ENCODE measurements at places on chromosomes 3 and 15.

GRCh38 chr15:79157631-79158592 lies 67.3 kb upstream of the RASGRF1 start:
- DNase-seq = no peak

GRCh38 chr15:75796321-75796720 lies 46.9 kb upstream of the UBE2Q2 start:
- DNase-seq = no peak

- DNase-seq = no peak
Measured at GRCh38 chr3:128073185-128073725, 21.0 kb downstream of the SEC61A1 start.

GRCh38 chr3:120555657-120556509 lies 40.3 kb upstream of the NDUFB4 start:
- no peak for DNase-seq

DNA sequence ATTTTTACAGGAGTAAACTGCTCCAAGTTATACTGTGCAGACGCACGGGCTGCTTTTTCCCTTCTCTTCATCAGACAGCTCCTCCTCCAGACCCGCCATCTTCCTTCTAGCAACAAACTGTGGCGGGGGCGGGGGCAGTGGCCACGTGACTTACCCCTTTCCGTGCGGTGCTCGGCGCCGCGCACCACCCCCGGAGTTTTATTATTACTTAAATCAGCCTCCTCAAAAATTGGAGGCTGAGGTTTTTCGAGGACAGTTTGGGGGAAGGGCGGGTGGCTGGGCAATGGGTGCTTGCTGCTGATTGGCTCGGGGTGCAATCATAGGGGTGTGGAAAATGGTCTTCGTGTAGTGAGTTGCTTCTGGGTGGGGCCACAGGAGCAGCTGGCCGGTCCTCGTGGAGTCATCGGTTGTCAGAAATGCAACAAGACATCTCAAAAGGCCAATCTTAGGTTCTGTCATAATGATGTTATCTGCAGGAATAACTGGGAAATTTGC lies 77.1 kb upstream of the MFGE8 start:
- no peak for DNase-seq

DNA sequence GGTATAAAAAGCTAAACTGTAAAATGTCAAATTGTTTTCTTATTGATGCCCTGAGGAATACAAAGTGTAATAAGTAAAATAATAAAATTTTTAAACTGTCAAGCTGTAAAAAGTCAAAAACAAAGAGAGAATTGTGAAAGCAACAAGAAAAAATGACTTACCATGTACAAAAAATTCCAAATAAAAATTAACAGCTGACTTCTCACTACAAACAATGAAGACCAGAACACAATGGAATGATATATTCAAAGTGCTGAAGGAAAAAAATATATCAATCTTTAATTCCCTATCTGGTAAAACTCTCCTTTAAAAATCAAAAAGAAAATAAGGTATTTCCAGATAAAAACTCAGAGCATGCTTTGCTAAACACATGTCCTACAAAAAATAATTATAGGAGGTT lies 883.5 kb downstream of the IGSF11 start:
- DNase-seq = no peak

- no peak for DNase-seq
Measured at GRCh38 chr3:175342196-175342595, 483.1 kb downstream of the NAALADL2 start.

DNA sequence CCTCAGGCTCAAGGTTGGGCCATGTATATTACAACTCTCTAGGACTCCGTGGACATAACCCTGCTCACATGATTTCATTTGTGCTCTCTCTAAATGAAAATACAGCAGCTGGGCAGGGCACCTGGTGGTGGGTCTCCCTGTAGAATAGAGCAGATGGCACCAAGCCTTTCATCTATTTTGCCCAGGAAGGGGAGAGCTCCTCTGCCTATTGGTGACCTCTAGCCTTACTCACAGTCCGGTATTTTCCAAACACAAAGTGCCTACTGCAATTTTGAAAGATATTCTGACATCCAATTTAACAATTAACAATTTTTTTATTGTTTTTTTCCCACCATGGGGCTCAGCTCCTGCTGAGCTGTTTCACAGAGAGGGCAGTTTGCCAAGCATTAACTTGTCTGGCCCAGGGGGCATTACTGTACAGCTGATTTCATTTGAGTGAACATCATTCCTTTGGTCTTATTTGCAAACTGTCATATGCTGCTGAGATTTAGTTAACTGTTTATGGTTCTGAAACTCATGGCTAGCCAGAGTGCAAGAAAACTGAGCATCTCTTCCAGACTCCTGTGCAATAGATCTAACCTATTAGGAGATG lies 474.0 kb downstream of the EPHB1 start:
- DNase-seq = no peak

DNA sequence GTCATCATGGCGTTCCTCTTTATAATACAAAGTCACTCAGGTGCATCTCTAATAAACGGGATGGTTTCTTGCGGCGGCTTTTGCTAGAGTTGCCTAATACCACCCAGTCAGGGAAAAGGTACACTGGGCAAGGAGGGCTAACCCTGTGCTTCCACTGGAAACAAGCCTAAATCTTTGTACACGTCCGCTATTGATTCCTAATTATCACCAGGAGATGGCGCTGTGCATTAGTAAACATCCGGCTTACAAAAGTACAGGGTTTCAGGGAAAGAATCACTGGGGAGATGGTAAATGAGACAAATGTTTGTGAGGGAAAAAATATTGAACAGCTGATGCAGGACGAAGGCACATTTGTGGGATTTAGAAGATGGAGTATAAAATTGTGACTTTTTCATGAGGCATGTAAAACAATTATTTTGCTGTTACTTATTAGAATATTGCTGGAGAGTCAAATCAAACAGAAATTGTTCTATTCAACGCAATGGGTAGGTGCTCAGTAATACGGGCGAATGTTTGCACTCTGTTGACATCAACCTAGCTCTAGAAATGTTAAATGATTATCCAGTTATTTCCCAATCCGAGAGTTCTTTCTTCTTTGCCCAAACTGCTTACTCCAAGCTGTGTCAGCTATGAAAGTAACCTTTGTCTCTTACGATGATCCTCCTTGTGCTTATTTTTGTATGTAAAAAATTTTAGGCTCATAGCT lies 50.6 kb downstream of the GMNC start:
- DNase-seq = no peak

- no peak for DNase-seq
Measured at GRCh38 chr3:127772273-127772672, 50.0 kb downstream of the MGLL start.

DNA sequence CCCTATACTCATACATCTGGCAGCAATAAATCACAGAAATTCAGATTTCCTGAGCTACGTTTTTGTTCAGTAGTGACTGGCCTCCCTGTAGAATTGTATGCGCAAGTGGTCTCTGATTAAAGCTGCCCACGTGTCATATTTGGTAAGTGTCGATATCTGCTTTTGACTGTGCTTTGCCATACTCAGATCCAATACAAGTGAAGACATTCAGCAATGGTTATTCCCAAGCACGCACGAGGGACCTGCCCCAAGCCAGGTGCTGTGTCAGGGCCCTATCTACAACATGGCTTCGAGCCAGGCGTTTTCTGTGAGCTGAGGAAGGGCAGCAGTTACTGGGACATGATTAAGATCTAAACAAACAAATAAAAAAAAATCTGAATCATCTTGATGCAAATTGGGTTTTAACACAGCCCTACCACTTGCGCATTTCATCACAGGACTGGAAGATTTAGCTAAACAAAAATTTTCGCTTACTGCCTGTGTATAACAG lies 47.2 kb upstream of the ICE2 start:
- no peak for DNase-seq

- no peak for DNase-seq
Measured at GRCh38 chr3:177473184-177473583, 275.9 kb upstream of the TBL1XR1 start.

GRCh38 chr3:187165144-187165543 lies 25.8 kb upstream of the RPL39L start:
- DNase-seq = no peak

DNA sequence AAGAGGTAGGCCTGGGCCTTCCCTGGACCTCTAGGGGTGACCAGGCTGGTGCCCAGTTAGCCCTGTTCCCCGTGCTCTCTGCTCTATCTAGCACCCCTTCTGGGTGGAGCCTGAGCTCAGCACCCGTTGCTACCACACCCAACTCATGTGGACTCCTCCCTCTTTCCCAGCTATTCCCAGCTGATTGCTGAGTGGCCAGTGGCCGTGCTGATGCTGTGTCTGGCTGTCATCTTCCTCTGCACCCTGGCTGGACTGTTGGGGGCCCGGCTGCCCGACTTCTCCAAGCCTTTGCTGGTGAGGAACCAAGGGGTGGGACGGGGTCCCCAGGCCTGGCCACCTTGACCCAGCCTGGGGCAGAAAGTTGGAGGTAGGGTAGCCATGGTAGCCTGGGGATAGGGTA lies 6.2 kb downstream of the DISP2 start:
- DNase-seq = no peak

DNA sequence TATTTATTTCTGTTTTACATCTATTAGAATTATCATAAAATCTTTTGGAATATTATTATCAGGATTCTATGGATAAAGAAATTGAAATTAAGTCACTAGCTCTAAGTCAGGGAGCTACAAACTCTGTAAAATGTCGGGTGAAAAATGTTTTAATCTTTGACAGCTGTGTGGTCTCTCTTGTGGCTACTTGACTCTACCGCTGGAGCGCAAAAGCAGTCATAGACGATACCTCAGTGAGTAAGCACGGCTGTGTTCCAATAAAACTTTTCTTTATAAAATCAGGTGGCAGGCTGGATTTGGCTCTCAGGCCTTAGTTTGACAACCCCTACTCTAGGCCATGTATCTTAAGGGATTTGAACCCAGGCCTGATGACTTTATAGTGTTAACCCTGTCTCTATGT lies 88.5 kb upstream of the PFN2 start:
- no peak for DNase-seq

DNA sequence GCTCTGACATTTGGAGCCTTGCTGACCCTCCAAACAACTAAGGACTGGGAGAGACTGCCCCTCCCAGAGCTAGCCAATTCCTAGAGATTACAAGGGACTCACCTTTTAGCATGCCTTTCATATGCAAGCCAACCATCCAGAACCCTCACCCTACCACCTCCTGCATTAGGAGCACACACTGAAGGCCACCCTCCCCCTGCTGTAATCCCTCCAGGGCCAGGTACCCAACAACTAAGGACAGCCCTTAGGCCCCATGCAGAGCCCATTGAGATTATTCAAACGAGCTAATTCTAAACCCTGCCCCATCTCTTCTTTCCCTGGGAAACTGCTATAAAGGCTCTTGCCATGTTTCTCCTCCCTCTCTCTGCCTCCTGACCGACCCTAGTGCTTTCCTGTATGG lies 352.6 kb downstream of the ERC2 start:
- DNase-seq = no peak

DNA sequence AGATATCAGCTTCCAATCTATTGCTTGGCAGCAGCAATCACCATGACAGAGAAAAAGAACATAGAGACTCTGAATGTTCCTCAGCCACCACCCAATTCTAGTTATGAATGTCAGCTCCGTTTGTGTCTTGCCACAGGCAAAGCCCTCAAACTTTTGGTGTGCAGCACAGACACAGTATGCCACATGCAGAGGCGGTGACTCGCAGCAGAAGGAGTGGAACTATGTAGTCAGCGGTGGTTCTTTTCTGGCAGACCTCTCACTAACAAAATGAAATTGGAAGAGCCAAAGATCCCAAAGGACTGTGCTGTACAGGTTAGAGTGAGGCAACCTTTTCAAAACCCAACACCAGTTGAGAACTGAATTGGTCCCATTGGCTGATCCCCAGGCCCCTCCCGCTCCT lies 220.9 kb downstream of the SLC9A9 start:
- no peak for DNase-seq

GRCh38 chr3:47646362-47646761 lies 67.7 kb upstream of the CSPG5 start:
- DNase-seq = no peak

- DNase-seq = no peak
Measured at GRCh38 chr3:42439261-42440115, 29.1 kb upstream of the LYZL4 start.

GRCh38 chr3:37811625-37812498 lies 49.8 kb upstream of the CTDSPL start:
- DNase-seq = no peak

GRCh38 chr15:56351353-56351752 lies 13.9 kb upstream of the TEX9 start:
- no peak for DNase-seq

- no peak for DNase-seq
Measured at GRCh38 chr3:127701280-127701911, 28.6 kb downstream of the ABTB1 start.

DNA sequence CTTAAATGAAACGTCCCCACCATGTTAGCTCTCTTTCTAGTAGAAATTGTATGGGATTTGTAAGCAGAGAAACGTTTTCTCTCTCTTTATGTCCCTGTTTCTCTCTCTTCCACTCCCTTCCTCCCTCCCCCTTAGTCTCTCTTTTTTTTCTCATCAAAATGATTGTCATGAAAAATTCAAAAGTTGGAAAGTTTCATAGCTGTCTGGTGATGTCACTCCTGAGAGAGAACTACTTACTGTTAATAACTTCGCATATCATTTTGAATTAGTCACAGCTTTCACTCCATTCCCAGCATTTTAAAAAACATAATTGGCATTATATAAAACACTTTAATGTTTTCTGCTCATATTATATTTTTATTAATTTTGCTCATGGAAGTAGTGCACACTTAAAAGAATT lies 331.1 kb downstream of the C3orf38 start:
- no peak for DNase-seq

- no peak for DNase-seq
Measured at GRCh38 chr3:196625331-196625730, 14.2 kb upstream of the NRROS start.

- DNase-seq = no peak
Measured at GRCh38 chr3:114669614-114670013, 375.8 kb downstream of the TIGIT start.

GRCh38 chr3:149010504-149010951 lies 19.2 kb downstream of the GYG1 start:
- DNase-seq = no peak

DNA sequence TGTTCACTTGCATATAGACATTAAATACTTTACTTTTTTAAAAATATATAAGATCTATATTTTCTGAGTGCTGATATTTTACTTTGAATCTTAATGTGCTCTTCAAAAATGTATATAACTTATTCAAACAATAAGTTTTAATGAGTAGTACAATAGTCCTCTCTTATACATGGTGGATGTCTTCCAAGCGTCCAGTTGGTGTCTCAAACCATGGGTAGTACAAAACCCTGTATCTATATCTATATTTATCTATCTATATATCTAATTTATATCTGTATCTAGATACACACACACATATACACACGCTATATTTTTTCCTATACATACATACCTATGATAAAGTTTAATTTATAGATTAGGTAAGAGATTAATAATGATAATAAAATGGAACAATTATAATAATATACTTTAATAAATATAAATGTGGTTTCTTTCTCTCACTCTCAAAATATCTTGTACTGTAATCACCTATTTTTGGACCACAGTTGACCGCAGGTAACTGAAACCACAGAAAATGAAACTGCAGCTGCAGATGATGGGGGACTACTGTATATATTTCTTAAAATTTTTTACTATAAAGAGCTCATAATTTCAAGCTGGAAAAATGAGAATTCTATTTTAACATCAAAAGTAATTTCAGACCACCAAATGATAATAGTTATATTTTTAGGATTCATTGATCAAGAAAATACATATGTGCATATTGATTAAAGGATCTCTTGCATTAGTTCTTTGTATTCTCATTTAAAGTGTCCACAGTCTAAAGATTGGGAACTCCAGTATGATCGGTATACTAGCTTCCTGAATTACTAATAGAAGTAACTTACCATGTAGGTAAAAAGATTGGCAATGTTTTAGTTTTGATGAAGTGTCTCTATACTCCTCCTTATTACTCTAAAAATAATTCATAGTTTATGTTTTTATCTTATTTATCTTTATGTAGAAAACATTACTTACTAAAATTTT lies 215.1 kb upstream of the MLF1 start:
- DNase-seq = no peak

GRCh38 chr3:64148955-64149653 lies 76.2 kb downstream of the PRICKLE2 start:
- DNase-seq = no peak

All from activated T-helper 1 cell treated with anti-CD3 and anti-CD28 coated beads, Interleukin-2, amount 50 U/mL, for 16 hours (primary cell).